Stimulated activated CD8-positive, alpha-beta memory T cell treated with anti-CD3 and anti-CD28 coated beads, Interleukin-4, amount 100 ng/mL, for 4 hours (primary cell): ENCODE measurements at places on chromosomes 2 and 18.
A peak's percentile ranks its signal among the peaks of the same experiment; 100 is the strongest.

- no peak for DNase-seq
Measured at GRCh38 chr2:176777262-176777661, 435.3 kb upstream of the HNRNPA3 start.

DNA sequence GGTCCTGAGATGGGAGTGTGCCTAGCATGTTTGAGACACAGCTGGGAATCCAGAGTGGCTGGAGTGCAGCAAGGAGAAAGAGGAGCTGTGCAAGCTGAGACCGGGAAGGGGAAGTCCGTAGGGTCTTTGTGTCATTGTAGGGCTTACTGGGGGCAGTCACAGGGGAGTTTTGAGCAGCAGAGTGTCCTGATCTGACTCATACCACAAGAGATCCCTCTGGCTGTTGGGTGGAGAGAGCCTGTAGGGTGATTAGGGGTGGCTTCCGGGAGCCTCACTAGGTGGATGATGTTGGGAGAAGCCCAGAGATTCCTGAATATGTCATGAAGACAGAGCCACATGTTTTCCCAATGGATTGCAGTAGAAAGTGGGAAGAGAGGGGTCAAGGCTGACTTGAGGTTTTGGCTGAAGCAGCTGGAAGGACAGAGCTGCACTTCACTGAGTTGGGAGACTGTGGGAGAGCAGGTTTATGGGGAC, 30.9 kb downstream of the FHOD3 start:
- no peak for DNase-seq

- no peak for DNase-seq
Measured at GRCh38 chr18:77187189-77187588, 54.6 kb upstream of the MBP start.

DNA sequence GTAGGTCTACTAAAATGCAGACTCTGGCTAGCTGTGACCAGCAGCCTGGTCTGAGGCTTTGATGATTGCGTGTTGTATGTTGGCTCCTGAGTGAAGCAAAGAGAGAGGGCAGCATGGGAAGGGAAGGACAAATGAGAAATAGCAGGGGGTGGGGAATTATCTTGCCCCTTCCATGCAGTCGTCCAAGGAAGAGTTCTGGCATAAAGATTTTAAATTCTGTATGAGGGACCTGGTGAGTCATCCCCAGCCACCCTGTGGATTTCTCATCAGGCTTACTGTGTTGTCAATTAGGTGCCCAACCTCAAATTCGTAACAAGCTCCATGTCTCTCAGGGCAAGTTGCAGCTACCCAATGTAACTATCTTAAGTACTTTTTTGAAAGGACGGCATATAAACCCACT, 72.1 kb upstream of the NOSTRIN start:
- DNase-seq: no peak

GRCh38 chr2:191631754-191632153, 46.2 kb upstream of the NABP1 start:
- DNase-seq: no peak

DNA sequence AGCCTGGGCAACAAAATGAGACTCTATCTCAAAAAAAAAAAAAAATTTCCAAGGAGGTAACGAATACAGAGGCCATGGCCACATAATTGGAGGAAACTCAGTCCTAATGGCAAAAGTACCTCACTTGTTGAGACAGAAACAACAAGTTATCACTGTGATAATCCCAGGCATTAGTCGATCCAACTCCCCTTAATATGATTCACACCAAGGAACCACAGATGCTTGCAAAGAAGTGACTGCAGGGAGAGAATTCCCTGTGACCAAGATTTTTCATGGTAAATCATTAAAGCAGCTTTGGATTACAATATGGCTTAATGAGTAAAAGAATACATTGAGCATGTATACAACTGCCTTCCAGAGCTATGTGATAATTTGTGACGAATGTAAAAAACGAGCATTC, 80.4 kb upstream of the RNU4ATAC start:
- no peak for DNase-seq

DNA sequence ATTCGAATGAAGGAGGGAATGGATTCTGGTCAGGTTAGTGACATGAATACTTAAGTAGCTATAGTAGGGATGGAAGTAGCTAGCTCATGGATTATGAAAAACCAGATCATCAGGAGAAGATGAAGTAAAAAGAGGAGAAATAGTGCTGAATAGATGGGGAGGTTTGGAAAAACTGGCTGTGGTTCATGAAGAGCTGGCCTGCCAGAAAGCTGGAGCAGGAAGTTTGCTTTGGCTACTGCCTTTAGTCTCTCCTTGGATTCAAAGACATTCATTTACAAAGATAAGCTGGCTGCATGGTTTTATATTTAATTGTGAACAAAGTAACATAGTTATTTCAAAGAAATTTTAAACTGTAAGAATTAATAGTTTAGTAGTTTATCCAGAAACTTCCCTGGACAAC, 567.0 kb downstream of the RIT2 start:
- DNase-seq: no peak

DNA sequence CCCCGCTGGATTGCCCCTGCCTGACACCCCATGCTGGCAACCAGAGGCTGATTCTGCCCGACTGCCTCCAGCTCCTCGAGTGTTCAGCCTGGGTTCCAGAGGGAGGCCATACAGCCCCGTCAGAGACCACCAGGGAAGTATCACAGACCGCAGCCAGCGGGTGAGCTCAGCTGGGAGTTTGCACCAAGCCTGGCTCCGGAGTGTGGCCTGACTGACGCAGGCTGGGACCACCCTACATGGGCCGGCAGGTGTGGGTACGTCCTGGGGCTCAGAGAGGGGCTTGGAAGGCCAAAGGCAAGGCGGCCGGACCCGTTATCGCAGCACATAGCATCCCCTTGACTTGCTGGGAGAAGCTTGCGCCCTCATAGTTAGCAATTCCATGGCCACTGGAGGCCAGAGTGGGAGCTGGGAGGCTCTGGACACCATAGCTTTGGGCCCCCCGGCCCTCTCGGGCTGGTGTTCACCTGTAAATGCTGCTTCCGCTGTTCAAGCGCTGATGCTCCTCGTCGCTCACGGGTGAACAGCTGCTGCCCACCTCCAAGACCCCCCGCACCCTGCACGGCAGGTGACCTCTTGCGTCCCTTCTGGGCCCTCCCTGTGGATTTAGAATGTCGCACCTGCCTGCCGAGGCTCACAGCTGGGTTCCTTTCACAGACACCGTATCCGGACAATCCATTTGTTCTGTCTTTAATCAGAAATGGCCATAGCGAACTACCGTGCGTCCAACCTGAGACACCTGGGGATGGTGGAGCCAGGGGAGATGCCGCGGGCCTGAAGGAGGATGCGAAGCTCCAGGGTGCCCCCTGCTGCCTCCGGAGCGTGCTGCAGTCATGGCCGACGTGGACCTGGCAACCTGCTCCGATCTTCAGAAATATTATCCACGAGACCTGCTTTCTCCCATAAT, 31.2 kb upstream of the SLC66A3 start:
- DNase-seq: no peak

DNA sequence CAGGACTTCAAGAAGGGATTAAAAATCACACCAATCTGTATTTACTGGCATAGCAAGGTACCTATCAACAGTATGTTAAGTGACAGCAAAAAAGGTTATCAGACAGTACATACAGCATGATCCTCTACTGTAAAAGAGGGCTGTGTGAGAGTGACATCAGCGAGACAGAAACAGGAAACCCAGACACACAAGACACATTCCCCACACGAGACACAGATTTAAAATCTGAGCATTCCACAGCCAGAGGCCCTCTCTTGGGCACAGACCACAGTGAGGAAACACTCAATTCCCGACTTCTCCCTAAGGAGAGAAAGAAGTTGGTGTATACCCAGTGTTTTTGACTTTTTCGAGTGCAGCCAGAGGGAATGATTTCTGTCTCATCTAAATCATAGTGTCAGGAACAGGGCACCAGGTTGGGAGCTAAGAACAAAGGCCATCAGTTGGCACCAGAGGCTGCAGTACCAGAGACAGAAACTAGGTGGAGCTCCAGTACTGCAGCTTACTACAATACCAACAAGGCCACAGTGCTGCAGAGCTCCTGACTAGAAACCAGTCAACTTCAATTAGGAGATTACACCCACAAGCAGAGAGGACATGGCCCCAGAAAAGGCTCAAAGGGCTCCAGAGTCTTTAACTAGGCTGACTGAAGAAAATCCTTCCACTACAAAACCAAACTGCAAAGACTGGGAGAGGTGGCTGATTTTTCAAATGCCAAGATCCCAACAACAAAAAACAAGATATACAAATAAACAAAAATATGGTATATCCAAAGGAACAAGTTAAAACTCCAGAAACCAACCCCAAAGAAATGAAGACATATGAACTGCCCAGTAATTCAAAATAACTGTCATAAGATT, 41.0 kb downstream of the UNC50 start:
- DNase-seq: peak; percentile 57

DNA sequence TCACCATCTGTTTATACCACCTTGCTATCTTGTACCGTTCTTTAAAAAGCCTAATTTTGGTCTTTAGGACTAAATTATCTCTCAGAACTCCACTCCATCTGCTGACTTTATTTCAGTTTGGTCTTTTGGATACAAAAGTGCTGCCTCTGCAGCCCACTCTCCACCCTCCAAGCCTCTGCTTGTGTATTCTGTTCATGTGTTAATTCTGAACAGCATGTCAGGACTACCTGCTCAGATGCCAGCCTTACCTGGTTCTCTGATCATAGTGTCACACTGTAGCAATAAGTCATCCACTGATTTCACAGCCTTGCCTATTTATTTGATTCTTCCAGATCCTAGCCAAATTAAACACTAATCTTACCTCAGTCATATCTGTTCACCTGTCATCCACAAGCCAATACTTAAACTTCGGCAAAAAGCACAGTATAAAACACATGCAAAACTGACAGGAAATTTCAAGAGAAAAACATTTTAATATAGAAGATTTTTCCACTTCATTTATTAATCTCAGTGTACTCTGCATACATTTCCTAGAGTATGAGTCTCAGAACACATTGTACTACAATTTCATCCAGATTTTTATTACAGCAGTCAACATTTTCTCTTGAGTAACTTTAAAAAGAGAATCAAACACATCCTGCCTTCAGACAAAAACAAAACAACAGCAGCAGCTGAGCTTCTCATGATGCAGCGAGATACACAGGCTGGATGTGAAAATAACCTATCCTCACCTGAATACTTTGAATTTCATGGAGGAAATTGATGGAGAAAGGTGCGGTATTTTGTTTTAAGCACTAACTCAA, 64.9 kb downstream of the PPP1R1C start:
- DNase-seq: no peak

- DNase-seq: no peak
Measured at GRCh38 chr2:235194351-235194750, 242.5 kb downstream of the SH3BP4 start.

DNA sequence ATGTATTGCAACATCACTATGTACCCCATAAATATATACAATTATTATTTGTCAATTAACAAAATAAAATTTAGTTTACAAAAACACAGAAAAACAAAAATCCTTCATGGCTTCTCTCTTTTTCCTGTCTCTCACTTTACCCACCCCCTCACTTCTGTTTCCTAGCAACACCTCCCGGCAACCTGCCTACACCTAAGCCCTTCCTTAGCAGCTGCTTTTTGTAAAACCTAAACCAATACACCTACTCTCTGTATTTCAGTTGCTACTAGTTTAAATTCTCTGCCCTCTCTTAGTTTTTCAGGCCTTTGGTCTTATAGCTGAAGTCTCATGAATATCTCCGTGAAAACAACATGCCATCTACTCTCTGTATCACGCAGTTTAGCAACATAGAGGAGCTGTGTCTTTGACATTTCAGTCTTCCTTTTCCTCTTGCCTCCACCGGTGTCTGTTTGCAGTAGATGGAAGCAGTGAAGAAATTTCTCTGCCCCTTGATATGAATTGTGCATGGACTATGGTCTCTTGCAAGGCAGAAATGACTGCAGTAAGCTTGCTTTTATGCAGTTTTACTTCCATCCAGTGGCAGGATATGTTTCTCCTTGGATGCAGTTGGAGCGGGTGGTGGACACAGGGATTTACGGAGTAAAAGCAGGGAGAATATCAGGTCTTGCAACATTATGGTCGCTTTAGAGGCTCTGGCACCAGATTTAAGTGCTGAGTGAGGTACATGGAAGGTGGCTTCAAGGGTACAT, 42.0 kb upstream of the ZDBF2 start:
- DNase-seq: no peak

DNA sequence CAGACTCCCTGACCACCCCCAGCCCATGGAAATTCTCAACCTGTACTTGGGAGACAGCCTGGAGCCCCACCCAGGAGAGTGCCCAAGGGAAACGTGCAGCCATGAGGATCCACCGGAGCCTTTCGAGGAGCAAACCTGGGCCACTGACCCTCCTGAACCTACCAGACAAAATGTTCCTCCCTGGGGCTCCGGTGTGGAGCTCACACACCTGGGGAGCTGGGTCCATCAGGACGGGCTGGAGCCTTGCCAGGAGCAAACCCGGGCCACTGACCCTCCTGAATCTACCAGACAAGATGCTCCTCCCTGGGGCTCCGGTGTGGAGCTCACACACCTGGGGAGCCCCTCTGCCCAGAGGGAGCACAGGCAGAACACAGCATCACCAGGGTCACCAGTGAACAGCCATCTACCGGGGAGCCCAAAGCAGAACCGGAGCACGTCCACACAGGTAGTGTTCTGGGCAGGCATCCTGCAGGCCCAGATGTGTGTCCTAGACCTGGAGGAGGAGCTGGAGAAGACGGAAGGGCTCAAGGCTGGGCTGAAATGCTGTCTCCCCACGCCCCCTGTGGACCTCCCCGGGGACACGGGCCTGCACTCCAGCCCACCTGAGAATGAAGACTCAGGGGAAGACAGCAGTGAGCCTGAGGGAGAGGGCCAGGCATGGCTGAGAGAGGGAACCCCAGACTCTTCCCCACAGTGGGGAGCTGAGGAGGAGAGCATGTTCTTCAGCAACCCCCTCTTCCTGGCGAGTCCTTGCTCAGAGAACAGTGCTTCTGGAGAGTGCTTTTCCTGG, 8.9 kb downstream of the PSD4 start:
- no peak for DNase-seq

DNA sequence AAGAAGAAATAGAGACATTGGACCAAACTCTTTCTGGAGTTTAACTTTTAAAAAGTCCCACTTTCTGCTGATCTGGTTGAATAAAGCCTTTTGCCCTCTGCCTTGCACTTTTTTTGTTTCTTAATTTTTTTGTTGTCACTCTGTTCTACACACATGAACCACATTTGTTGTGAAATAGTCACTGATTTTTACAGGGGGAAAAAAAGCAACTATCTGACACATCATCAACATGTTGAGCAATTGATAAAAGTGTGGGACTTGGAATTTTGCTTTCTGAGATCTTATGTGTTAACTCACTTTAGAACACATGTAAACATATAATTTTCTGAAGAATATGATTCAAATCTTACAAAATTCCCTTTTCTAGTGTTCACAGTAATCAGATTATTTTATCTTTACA, 414.8 kb upstream of the FIGN start:
- DNase-seq: no peak

- no peak for DNase-seq
Measured at GRCh38 chr2:156456616-156457015, 20.4 kb downstream of the GPD2 start.

- no peak for DNase-seq
Measured at GRCh38 chr2:178114462-178114861, 2.2 kb downstream of the RBM45 start.

- DNase-seq: no peak
Measured at GRCh38 chr2:66957198-66957597, 439.9 kb upstream of the ETAA1 start.

GRCh38 chr2:54767921-54768320, 44.5 kb downstream of the EML6 start:
- DNase-seq: no peak

- DNase-seq: no peak
Measured at GRCh38 chr2:1848599-1848995, 104.3 kb upstream of the PXDN start.
